ENCODE measurements at places on chromosomes 6 and 20.

DNA sequence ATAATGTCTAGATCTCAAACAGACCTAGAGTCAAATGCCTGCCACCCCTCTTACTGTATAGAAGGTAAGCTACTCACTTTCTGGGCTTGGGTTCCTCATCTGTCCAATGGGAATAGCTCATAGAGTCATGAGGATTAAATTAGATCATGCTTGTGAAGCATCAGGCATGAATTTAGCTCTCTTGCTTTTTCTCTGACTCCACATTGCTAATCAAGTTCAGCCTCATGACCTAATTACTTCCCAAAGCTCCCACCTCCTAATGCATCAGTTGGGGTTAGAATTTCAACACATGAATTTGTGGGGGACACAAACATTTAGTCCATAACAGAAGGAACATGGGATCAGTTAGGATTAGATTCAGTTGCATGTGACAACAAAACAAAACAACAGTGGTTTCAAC, 4.6 kb upstream of the DDX27 start:
- no peak for DNase-seq

- DNase-seq, result no peak
Measured at GRCh38 chr6:101818051-101818450, 424.5 kb downstream of the GRIK2 start.

DNA sequence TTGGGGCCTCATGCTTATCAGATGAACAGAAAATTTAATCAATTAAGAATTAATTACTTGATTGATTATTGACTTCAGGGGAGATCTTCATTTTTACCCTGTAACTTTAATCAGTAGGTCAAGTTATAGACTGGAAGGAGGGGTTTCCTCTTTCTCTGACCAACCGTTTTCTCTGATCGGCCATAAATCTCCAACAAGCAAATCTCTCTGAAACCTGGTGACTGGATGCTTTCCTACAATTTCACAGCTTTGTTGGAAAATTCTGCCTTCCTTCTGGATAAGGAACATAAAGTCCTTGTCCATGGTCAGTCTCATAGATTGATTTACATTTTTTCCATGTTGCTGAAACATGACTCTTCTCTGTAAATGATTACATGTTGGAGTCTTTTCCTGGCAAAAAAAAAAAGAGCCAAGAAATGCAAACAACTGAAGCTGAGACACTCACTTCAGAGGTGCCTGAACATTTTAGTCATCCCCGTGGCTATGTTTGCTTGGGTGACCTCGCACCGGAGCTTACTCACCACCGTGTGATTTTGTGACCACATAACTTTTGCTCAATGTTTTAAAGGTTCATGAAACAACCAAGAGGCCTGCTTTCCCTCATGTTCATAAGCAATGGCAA, 31.0 kb downstream of the IRF4 start:
- DNase-seq, result peak; percentile 66

DNA sequence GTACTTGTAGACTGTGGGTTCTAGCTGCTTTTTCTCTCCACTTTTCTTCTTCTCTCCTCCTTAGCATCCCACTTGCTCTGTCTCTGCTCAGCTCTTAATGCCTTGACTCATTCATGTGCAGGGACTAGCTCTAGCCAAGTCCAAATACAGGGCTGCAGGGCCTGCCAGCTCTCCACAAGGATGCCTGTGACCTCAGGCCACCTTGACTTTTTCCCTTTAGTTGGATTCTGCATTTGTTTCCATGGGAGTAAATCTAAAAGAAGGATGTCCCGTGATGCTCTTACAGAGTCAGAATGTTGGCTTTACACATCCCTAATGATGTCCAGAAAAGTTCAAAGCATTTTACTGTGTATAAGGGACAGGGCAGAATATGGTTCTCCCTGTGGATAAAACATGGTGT, 101.8 kb upstream of the PREP start:
- no peak for DNase-seq

GRCh38 chr6:2534406-2535042, 216.2 kb downstream of the MYLK4 start:
- DNase-seq, result no peak

GRCh38 chr20:49037962-49038387, 8.1 kb upstream of the CSE1L start:
- DNase-seq, result no peak

GRCh38 chr6:113246186-113246585, 611.0 kb upstream of the MARCKS start:
- peak; percentile 7 for DNase-seq

- DNase-seq, result no peak
Measured at GRCh38 chr20:21378259-21378658, 19.1 kb downstream of the NKX2-4 start.

DNA sequence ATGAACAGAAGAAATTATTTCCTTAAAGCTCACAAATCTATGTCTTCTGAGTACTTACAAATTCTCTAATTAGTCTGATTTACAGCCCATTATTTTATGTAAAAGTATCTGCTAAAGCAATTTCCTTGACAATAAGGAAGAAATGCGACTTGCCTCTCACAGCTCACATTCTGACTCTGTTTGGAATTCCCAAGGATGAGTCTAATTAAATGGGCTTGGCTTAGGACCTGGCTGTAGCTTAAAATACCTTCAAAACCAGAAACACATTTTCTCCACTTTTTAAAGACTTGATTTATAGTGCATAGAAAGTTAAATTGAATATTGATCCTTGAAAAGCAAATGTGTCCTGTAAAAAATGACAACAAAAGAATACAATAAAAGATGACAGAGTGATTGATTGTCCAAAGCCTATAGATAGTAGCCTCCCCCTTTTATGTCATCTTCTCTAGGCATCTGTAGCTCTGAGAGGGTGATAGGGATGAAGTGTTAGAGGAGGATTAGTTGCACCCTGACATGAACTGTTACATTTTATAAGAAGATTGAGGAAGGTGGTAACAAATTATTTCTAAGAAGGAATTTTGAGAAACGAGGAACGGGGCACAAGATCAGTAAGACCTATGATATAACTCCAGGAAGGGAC, 118.9 kb downstream of the MACROD2 start:
- DNase-seq, result no peak

GRCh38 chr6:115796829-115797228, 263.9 kb downstream of the FRK start:
- no peak for DNase-seq

DNA sequence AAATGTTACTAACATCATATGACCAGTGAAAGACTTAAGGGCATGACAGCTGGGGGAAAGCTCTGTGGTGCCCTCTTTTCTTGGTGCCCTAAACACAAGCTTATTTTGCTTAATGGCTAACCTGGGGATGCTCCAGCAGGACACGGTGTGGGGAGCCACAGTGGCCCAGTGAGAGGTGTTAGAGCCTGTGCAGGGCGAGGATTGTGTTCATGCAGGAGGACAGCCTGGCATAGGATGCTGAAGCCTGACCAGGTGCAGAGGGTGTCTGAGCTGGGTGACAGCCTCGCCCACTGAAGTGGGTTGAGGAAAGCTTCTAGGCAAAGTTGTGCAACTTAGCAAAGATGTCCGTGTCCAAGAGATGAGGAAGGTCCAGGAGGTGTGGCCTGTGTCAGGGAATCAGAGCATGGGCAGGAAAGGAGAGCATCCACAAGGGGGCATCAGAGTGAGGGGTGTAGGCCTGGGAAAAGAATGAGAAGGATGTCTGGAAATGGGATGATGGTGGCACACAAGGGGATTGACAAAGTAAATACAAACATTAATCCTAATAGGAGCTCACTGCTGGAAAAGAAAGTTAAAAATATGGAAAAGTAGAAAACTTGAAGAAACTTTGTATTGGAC, 33.9 kb downstream of the SLC17A4 start:
- DNase-seq, result no peak

- no peak for DNase-seq
Measured at GRCh38 chr6:155530219-155530834, 74.7 kb upstream of the NOX3 start.

- no peak for DNase-seq
Measured at GRCh38 chr6:158826819-158827501, 7.8 kb upstream of the EZR start.

DNA sequence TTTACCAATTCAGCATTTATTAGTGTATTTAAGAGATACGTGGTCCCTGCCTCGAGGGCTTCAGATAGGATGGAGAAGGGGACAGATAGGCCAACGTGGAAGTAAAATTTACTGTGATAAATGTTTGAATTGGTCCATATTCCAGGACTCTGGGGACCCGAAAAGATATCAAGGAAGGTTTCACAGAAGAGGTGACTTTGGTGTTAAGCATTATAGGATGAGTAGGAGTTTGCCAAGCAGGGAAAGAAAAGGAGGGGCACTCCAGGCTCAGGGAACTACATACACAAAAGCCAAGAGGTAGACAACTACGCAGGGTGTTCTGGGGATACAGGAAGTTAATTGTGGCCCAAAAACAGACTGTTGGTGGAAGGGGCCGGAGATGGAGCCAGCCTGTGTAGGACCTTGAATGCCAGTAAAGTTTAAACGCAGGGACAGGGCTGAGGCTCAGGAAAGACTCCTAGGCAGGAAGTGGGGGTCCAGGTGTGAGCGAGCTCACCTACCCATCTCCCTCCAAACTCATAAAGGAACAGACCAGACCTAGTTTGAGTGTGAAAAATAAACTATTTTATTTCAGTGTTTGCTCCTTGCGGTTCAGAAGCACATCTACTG, 37.0 kb downstream of the TGM2 start:
- DNase-seq, result no peak

GRCh38 chr20:53728359-53728758, 134.7 kb upstream of the ZNF217 start:
- no peak for DNase-seq

GRCh38 chr20:15507151-15507550, 1066.1 kb downstream of the KIF16B start:
- DNase-seq, result no peak

GRCh38 chr6:22809370-22809769, 240.0 kb downstream of the HDGFL1 start:
- DNase-seq, result no peak

GRCh38 chr20:31667315-31668285, 29.9 kb downstream of the COX4I2 start:
- no peak for DNase-seq

GRCh38 chr6:98787435-98787834, 46.9 kb upstream of the POU3F2 start:
- DNase-seq, result no peak

DNA sequence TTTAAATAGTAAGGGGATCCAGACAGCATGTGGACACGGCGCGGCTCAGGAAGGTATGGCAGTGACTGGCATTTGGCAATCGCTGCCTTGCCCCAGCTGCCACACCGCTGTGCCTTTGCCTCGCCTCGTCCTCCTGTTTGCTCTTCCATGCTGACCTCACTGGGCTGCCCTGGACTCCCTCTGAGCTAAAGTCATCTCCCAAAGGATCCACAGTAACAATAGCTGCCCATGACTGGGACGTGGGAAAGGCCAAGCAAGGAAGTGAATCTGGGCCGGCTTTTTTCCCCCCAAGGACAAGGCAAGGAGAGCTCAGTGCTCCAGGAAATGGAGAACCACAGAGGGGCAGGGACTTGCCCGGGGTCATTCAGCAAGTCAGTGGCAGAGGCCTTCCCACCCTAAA, 48.1 kb downstream of the JPH2 start:
- no peak for DNase-seq

DNA sequence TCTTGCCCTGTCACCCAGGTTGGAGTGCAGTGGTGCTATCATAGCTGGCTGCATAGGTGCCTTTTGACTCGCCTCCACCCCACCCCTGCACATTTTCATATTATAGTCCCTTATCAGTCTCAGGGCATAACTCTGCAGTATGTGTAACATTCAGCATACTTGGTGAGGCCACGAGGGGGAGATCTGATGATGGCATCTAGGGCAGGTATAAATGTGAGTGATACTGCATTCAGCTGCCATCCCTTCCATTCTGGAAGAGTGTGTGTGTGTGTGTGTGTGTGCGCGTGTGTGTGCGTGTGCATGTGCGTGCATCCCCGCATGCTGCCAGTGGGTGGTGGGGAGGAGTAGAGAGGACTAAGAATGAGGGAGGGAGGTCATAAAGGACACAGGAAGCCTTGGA, 81.4 kb downstream of the JARID2 start:
- DNase-seq, result no peak

DNA sequence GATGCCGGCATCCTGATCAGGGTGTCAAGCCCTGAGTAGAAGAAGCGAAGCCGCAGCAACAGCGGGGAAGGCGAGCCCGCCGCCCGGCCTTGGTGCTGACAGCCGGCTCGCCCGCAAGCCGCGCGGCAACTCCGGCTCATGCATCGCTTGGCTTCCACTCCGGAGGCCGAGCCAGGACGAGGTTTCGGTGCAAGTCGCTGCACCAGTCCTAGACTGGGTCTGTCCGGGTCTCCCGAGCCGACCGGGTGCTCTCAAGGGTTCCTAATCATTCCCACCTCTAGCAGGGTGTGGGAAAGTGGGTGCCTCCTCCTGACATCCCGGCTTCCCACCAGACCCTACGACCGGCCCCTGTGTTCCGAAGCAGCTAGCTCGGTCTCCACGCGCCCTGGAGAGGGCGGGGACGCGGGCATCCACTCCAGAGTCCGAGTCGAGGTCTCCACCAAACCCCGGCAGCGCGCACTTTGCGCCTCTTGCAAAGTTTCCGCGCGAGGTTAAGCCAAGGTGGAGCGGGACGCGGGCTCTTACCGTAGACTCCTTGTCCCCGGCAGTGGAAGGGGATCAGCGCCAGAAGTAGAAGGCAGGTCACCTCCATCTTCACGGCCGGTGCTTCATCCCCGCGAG, 1.4 kb downstream of the MDGA1 start:
- no peak for DNase-seq

DNA sequence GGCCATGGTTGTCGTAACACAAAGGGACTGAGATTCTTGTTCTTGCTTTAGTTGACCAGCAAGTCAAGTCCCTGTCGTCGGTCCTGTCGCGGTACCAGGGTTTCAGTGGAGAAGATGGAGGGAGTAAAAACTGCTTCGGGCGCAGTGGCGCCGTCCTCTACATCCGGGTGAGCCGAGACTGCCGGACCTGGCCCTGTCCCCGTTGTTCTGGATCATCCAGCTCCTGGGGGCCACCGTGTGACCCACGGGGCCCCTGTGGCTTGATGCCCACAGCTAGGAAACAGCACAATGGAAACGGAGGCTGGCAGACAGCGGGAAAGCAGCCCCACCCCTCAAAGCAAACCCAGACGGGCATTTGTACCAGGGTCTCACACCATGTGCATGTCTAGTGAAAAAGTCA, 15.0 kb downstream of the MTG2 start:
- DNase-seq, result no peak

DNA sequence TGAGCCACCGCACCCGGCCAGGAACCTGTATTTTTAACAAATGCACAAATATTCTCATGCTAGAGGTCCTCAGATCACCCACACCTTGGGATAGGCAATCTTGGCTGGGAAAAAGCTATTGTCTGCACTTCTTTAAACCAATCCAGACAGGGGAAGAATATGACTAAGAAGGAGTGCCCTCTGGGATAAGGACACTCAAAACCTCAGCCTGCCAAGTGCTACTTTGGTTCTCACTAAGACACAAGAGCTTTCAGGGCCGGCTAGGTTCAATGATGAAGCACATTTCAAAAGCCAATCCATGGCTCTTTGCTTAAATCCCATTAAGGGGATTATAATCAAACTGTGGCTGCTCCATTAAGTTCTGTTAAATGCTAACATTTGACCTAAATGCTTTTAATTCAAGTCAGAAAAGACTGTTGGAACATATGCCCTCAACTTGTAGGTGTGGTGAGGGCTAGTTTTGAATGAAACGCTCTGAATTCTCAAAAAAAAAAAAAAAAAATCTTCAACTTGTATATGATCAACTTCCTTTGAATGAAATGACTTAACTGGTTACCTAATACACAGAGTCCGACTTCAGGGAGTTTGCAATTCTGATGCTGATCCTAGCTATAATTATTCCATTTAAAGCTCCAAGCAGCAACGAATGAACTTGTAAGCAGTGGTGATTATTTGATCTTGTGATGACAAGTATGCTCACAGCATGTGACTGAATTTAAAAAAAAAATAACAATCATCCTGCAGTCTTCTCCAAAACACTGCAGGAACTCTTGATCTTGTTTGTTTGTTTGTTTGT, 56.6 kb downstream of the SLC23A2 start:
- no peak for DNase-seq

All from amniotic stem cell (primary cell).